ENCODE measurements at places on chromosomes 6 and 20. TPM values are rescaled to one million over a fixed set of nuclear protein-coding genes. Genes with fewer than 3 reads are reported as not detected.

DNA sequence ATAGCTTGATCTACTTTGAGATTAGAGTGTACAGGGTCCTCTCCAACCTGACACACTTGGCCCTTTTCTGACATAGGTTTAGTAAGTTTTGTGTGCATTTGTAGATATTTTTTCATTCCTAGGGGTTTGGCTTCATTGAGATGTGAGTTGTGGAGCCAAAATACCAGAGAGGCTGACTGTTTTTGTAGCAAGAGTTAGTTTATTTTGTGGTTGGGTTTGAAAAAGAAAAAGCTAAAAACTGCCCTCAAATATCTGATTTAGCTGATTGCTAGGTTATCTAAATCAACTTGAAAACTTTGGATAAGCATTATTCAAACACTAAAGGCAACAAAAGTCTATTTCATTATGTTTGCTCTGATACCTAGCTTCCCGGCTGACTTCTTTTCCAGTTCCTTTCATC lies 164.7 kb upstream of the CENPW start:
- no peak for DNase-seq

GRCh38 chr6:11467364-11467763 lies 70.2 kb upstream of the TMEM170B start:
- no peak for DNase-seq

GRCh38 chr6:166152660-166153059 lies 15.0 kb downstream of the TBXT start:
- DNase-seq, result no peak

DNA sequence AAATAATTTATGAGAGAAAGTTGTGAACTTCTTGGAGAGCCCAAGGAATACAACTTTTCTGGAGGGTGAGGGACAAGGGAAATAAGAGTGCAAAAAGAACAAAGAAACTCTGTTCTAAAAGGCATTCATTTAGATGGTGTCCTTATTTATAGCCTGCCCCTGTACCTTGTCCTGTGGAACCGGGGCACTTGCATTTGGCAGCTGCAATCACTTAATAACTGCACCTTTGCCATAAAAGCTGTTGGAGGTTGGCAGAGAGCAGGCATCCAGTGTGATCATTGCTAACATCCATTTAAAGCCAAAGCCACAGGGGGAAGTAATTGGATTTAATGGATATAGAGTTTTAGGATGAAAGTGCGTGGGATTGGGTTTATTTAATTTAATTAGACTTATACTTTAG lies 50.8 kb upstream of the SGK1 start:
- no peak for DNase-seq

GRCh38 chr6:167703781-167704180 lies 122.9 kb upstream of the AFDN start:
- no peak for DNase-seq

GRCh38 chr20:4046311-4046924 lies 31.1 kb upstream of the RNF24 start:
- DNase-seq, result no peak

The OR2J3 gene
- not detected for total RNA-seq

The PAQR8 gene
- total RNA-seq, result 14.9 TPM

The ERGIC3 gene
- total RNA-seq, result 170 TPM
